Peyer's patch (tissue), 4 donors: ENCODE measurements at places on chromosomes 2 and 18. TPM values are rescaled to one million over a fixed set of nuclear protein-coding genes. Genes with fewer than 3 reads are reported as not detected.
A peak's percentile ranks its signal among the peaks of the same experiment; 100 is the strongest.

- H3K36me3 ChIP-seq: no peaks in the 10 kb centered on the region
- no peaks in the 10 kb centered on the region for H3K4me1 ChIP-seq
- no peak overlapping the region for H3K4me3 ChIP-seq
Measured at GRCh38 chr2:7022492-7023385, 105.5 kb downstream of the RNF144A start.

DNA sequence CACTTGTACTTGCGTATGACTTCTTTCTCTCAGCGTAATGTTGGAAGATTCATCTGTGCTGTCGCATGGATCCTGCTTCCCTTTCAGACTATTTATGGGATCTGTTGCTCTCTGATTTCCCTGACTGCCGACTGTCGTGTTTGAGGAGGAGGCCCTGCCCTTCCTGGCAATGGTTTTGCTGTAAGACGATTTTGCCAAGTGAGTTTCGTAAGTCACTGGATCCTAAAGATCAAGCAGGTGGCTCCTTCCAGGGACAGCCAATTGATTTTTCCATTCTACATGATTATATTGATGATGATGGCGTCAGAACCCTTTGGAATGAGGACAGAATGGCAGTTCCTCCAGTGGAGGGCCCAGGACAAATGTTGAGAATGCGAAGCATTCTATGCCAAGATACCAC is 8.7 kb upstream of the B3GNT2 start:
- no peak overlapping the region for H3K4me3 ChIP-seq
- no peak for DNase-seq
- H3K36me3 ChIP-seq: no peaks in the 10 kb centered on the region
- no peaks in the 10 kb centered on the region for H3K4me1 ChIP-seq
- H3K27ac ChIP-seq: no peak overlapping the region
- H3K27me3 ChIP-seq: no peaks in the 10 kb centered on the region

The MDH1B gene
- 23.9 TPM for total RNA-seq

DNA sequence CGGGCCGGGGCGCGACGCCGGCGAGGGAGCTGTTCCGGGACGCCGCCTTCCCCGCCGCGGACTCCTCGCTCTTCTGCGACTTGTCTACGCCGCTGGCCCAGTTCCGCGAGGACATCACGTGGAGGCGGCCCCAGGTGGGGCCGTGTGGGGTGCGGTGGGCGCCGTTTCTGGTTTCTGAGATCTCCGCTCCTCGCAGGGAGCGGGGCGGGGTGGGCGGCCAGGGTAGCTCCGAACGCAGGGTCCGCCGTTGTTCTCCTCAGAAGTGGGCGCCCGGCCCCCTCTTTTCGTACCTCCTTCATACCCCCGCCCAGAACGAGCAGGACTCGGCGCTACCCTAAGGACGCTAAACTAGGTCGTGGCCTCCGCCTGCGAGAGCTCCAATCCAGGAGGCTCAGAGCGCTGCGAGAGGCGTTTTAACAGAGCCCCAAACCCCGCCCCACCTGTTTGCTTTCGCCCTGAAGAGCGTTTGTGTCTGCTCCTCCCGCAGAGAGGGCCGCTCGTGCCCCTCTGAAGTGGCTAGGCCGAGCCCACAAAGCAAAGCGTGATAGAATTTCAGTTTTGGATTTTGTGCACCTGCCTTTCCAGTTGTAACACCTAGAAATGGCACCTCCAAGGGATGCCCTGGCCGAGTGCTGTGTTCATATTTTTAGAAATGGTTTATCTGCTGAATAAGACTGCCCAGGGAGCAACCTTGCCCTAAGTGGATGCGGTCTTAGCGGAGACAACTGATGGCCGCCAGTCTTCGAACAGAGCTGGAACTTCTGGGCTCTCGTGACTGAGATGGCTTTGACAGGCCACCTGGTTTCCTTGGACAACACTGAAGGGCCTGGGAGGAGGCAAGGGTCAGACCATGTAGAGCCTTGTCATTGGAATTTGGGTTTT is 626 bp downstream of the CAPN10 start:
- H3K4me3 ChIP-seq: peak overlapping the region; percentile 82
- DNase-seq: peak; percentile 39
- H3K4me1 ChIP-seq: peaks cover 15% of the 10 kb centered on the region

DNA sequence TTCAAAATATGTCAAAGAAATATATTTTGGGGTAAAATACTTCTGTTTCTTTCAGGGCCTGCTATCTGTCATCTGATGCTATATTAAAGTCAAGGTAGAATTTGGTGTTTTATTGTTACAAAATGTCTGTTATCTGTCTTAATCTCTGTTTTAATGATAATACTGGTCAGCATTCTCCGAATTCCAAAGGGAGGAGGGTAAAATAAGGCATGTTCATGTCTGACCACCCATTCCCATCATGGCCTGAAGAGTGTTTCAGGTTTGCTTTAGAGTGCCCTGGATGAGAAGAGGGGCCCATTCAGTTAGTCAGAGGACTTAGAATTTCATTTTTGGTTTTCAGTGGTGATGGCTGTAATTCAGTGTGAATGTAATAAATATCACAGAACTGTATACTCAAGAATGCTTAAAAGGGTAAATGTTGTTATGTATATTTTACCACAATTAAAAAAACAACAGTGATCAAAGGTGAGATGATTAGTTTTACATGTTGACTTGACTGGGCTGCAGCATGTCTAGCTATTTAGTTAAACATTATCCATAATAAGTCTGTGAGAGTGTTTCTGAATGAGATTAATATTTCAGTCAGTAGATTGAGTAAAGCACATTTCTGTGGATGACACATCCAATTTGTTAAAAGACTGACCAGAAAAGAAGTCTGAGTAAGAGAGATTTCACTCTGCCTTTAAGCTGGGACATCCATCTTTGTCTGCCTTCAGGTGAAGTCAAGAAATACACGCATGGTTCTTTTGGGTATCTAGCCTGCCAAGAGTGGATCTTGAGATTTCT is 467.9 kb upstream of the SYT4 start:
- H3K36me3 ChIP-seq: no peaks in the 10 kb centered on the region
- no peak overlapping the region for H3K27ac ChIP-seq
- no peaks in the 10 kb centered on the region for H3K27me3 ChIP-seq
- no peaks in the 10 kb centered on the region for H3K4me1 ChIP-seq
- no peak for DNase-seq
- H3K4me3 ChIP-seq: no peak overlapping the region

DNA sequence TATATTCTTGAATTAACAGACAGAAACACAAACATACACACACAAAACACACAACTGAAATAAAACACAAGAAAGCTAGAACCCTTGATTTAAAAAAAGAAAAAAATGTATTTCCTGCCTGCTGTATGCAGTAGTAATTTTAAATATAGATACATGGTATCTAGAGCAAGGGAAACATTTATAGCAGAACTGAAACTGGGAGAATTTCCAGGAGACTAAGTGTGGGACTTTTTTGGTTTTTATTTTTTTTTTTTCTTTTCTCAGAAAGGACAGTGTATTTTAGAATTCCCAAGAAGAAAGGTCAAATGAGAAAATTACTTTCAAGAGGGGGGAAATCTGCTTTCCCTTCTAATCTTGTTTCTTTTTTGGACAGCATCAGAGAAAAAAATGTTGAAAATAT is 558.9 kb upstream of the PKDCC start:
- no peak for DNase-seq
- H3K4me1 ChIP-seq: no peaks in the 10 kb centered on the region
- no peak overlapping the region for H3K4me3 ChIP-seq
- H3K27me3 ChIP-seq: no peaks in the 10 kb centered on the region
- no peak overlapping the region for H3K27ac ChIP-seq
- no peaks in the 10 kb centered on the region for H3K36me3 ChIP-seq

- no peak overlapping the region for H3K27ac ChIP-seq
- no peaks in the 10 kb centered on the region for H3K36me3 ChIP-seq
- DNase-seq: no peak
- H3K27me3 ChIP-seq: no peaks in the 10 kb centered on the region
- H3K4me1 ChIP-seq: no peaks in the 10 kb centered on the region
- no peak overlapping the region for H3K4me3 ChIP-seq
Measured at GRCh38 chr2:44130441-44130840, 38.2 kb upstream of the PPM1B start.

GRCh38 chr18:48336332-48336731 is 72.9 kb downstream of the ZBTB7C start:
- no peak overlapping the region for H3K27ac ChIP-seq
- H3K4me1 ChIP-seq: no peaks in the 10 kb centered on the region
- no peak for DNase-seq
- no peaks in the 10 kb centered on the region for H3K27me3 ChIP-seq
- no peaks in the 10 kb centered on the region for H3K36me3 ChIP-seq

DNA sequence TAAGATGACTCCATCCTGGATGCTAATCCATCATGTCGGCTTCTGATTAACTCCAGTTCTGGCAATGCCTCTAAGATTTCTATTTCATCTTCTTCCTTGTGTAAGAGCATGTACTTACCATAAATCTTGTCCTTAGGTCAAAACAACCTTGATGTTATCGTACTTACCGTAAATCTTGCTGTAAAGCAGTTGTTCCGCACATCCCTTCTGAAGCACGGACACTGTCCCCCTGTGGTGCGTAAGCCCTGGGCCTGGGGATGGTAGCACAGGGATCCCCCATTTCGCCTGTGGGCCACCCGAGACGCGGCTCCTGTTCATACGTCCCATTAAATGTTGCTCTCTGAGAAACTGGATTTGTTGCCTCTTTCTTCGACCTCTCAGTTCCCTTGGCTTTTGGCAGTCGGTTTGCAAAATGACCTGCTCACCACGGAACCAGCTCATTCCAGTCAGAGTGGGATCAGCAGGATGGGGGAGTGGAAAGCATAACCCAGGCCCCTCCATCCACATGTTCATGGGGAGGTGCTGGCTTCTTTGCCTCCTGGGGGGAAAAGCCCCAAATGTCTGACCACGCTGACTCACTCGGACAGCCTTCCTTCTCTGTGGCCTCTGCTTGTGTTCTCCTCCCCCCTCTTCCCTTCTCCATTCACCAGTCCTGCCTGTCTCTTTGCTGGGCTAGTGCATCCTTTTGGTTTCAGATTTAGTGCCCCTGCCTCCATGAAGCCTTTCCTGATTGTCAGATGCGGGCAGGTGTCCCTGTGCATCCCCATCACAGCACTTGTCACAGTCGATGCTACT is 49.9 kb downstream of the RAB31 start:
- no peaks in the 10 kb centered on the region for H3K36me3 ChIP-seq
- H3K4me3 ChIP-seq: no peak overlapping the region
- H3K27ac ChIP-seq: no peak overlapping the region
- no peak for DNase-seq
- H3K27me3 ChIP-seq: no peaks in the 10 kb centered on the region

The ZNF236 gene
- 20.7 TPM for total RNA-seq

- no peaks in the 10 kb centered on the region for H3K36me3 ChIP-seq
- H3K4me1 ChIP-seq: no peaks in the 10 kb centered on the region
- H3K27ac ChIP-seq: no peak overlapping the region
- H3K4me3 ChIP-seq: no peak overlapping the region
- no peak for DNase-seq
- no peaks in the 10 kb centered on the region for H3K27me3 ChIP-seq
Measured at GRCh38 chr18:35941299-35941698, 31.2 kb upstream of the RMP24 start.

The CFAP65 gene
- total RNA-seq: not detected

- no peak for DNase-seq
- peaks cover 26% of the 10 kb centered on the region for H3K27me3 ChIP-seq
- peak within 1 kb of the TSS; percentile 15 for H3K4me3 ChIP-seq
Measured at GRCh38 chr2:240819858-240820606, at the start of gene KIF1A. Gene KIF1A, minus strand, starts transcription at chr2:240820219. Its CDS starts 22,467 bp downstream, at chr2:240797752.

GRCh38 chr18:75324686-75325257 is 102.7 kb downstream of the SMIM21 start:
- H3K36me3 ChIP-seq: no peaks in the 10 kb centered on the region
- H3K4me1 ChIP-seq: no peaks in the 10 kb centered on the region
- H3K4me3 ChIP-seq: no peak overlapping the region
- H3K27me3 ChIP-seq: no peaks in the 10 kb centered on the region
- DNase-seq: no peak

DNA sequence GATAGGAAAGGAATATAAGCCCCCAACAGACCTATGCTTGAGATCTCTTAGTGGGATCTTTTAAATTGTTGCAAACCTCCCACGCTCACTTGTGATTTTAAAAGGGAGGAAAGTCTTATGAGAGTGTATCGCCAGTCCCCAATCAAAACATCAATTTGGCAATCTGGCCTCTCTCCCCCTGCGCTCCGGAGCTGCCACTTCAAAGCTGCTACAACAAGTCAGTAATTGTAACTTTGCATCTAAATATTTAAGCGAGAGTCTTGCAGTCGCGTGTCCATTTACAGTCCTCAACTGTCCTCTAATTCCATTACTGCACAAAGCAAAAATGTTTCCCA is 8.4 kb downstream of the PAX3 start:
- H3K4me1 ChIP-seq: no peaks in the 10 kb centered on the region
- no peaks in the 10 kb centered on the region for H3K27me3 ChIP-seq
- H3K36me3 ChIP-seq: no peaks in the 10 kb centered on the region
- H3K27ac ChIP-seq: no peak overlapping the region

The PTPRN gene
- 4.9 TPM for total RNA-seq

- H3K4me3 ChIP-seq: peak overlapping the region; percentile 34
- peak overlapping the region; percentile 32 for H3K27ac ChIP-seq
- H3K36me3 ChIP-seq: no peaks in the 10 kb centered on the region
Measured at GRCh38 chr18:27585602-27586173, 400.6 kb upstream of the CHST9 start.

DNA sequence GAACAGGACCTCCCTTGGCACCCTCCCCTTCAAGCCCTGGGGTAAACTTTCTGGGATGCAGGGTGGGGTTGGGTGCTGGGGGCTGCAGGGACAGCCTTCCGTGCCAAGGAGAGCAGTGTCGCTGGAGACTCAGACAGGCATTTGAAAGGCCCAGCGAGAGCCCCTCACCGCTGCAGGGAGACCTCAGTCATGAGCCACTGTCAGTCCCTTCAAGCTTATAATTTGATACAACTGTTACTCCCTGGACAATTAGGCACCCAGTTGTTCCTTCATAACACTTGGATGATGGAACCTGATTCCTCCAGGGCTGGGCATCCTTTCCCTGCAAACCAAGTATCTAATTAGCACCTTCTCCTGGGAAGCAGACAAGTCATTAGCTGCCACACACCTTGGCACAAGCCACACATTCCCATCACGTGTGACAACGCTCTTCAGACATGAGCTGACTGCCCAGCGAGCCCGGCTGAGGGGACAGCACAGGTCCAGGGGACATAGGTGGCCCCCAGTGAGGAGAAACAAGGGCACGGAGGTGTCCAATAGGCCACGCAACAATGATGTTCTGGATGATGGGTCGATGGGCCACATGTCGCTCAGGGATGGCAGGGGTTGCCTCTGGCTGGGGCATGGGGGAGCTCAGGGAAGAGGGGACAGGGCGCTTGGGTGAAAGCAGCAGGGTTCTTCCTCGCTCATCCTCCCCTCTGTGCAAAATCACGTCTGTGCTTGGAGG is 59.6 kb downstream of the KCNF1 start:
- no peaks in the 10 kb centered on the region for H3K36me3 ChIP-seq
- no peaks in the 10 kb centered on the region for H3K4me1 ChIP-seq
- H3K27me3 ChIP-seq: no peaks in the 10 kb centered on the region
- H3K27ac ChIP-seq: no peak overlapping the region
- no peak overlapping the region for H3K4me3 ChIP-seq
- no peak for DNase-seq

The LHCGR gene
- not detected for total RNA-seq
